Globus pallidus (tissue), 1 donor: ENCODE measurements at places on chromosomes 2 and 18.

- peak; percentile 36 for DNase-seq
These were observed 23.7 kb downstream of the CRACDL start for GRCh38 chr2:98912221-98912851.

GRCh38 chr2:182452456-182452990, 25.7 kb upstream of the PDE1A start:
- DNase-seq, result no peak

DNA sequence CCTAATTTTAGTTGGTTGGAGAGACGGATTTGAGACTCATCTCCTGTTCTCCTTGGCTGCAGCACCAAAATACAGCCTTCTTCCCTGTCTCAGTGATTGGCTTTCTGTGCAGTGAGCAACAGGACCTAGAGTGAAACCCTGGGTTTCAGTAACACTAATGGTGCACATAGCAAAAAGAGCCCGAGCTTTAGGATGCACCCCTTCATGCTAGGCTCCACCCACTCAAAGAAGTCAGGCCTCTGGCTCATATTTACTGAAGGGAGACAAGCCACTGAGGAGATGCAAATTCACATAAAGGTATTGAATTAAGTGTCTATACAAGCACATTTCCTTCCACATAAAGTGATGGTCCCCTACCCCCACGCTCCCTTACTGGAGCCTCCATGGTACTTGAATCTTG, 131.9 kb upstream of the CHAC2 start:
- DNase-seq, result no peak

- no peak for DNase-seq
These were observed 100.9 kb upstream of the TEX51 start for GRCh38 chr2:126797622-126798275.

GRCh38 chr2:227161947-227162346, 2.1 kb downstream of the COL4A4 start:
- no peak for DNase-seq

DNA sequence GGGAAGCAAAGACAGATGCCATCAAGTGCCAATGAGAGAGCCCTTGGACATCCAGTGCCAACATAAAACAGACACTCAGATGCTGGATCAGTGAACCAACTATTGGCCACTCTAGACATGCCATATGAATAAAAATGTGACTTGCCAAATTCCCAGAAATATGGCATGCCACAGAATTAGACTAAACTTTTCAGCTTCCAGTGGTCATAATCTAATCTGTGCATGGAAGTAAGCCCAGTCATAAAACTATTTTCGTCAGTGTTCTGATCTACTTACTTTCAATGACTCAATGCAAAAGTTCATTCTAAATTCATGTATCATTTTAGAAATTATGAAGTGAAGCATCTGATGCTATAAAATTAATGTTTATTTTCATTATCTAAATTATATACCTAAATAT, 1506.2 kb upstream of the NXPH2 start:
- no peak for DNase-seq

DNA sequence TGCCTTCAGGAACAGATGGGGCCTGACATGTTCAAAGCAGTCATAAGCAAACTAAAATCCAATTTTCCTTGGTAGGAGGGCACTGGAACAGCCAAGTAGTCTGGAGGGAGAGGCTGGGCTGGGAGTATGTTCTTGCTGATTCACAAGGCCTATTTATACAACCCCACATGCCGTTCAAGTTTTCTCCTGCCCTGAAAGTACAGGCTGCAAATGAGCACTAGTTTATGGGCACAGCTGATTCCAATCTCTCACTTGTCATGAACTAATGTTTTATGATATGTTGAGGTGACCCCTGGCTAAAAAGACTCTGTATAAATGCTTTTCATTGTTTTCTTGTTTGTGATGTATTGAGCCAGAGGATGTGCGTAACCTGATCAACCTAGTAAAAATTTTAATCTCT, 183.4 kb upstream of the SRD5A2 start:
- DNase-seq, result no peak
